Activated T-cell treated with anti-CD3 and anti-CD28 coated beads for 1 hour (primary cell): ENCODE measurements at places on chromosomes 16 and 17.

DNA sequence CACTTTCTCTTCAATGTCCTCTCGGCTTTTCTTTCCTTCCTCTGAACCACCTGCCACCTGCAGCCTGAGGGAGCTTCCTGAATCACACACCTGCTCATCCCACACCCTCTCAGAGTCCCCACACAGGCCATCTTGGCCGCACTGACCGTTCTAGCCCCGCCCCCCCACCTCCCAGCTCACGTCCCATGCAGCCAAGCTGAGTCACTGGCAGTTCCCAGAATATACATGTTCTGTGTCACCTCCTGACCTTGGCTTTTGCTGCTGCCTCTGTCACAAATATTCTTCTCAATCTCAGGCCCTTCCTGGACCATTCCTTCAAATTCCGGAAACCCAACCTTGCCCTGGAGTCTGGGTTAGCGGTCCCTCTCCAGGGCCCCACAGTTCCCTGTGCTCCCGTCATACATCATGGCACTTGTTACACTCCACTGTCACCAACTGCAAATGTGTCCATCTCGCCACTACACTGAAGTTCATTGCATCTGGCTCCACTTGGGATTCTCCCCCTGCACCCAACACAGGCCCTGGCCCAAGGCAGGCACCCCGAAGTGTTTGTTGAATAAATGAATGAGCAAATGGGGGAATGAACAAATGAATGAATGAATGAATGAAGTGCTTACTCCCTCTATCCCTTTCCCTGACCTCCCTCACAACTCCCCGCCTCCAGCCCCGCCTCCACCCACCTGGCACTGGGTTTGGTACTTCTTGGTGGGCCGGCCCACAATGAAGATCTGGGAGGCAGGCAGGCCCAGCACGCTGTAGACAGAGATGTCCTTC is 12.8 kb downstream of the PIMREG start:
- DNase-seq = no peak

- no peak for DNase-seq
Measured at GRCh38 chr16:86211800-86212199, 298.5 kb upstream of the FOXF1 start.

GRCh38 chr16:23008041-23008440 is 141.2 kb downstream of the USP31 start:
- no peak for DNase-seq

DNA sequence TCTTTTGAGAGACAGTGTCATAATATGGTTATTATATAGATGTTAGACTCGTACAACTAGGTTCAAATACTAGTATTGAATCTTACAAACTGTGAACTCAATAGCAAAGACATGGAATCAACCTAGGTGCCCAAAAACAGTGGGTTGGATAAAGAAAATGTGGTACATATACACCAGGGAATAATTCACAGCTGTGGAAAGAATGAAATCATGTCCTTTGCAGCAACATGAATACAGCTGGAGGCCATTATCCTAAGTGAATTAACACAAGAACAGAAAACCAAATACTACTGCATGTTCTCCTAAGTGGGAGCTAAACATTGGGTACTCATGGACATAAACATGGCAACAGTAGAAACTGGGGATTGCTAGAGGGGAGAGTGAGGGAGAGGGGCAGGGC is 8.1 kb downstream of the PHKB start:
- no peak for DNase-seq
